Neuronal stem cell (in vitro differentiated cells): ENCODE measurements at places on chromosomes 12 and 14.

DNA sequence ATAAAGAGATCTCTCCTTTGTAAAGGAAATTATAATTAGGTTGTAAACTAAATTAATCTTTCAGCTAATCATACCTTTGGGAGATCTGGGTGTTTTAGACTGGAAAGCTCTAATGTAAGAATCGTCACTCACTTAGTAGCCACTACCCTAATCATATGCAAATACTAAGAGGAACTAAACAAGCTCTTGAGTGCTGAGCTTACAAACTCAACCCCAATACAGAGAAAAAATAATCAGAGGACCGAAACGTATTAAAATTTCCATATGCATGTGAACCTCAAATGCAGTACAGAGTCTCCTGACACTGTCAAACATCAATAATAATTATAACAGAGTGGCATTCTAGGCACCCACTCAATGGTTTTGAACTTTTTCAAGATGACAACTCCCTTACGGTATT lies 235.3 kb upstream of the FOXN3 start:
- DNase-seq = no peak

DNA sequence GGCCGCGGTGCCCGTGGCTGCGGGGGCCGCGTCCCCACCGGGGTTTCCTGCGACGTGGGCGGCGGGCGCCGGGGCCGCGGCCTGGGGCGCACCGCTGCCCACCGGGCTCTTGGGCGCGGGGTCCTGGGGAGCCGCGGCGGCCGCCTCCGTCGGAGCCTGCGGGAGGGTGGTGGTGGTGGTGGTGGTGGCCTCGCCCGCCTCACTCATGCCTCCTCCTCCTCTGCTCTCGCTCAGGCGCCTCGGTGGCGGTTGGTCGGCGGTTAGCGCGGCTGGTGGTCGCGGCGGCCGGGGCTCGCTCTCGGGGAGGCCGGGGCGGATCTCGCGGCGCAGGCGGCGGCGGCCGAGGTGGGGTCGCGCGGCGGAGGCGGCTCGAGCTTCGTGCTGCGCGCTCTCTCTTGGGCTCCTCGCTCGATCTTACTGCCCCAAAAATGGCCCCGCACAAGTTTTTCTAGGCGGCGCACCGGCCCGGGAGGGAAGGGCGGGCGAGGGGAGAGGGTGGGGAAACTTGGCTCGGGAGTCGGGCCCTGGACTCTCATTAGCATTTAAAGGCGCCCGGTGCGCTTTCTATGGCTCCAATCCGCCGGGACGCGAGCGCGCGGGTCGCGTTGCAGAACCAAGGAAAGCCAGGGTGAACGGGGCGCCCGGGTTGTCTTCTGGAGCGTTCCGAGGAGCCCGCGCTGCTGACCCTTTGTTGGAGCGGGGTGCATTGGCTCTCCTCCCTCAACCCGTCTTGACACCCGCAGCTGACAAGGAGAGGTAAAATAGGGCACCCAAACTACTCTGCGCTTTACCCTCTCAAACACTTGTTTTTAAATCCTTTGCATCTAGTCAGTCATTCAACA lies at the start of gene YBX3:
YBX3 (minus strand) TSS at position 419 of the 842 bp plus-strand sequence; CDS start at position 207, 212 bp downstream.
- peak; percentile 76 for DNase-seq

GRCh38 chr14:53461858-53462257 lies 308.7 kb upstream of the DDHD1 start:
- DNase-seq = no peak

- DNase-seq = no peak
Measured at GRCh38 chr12:67419810-67420209, 150.7 kb downstream of the CAND1 start.

DNA sequence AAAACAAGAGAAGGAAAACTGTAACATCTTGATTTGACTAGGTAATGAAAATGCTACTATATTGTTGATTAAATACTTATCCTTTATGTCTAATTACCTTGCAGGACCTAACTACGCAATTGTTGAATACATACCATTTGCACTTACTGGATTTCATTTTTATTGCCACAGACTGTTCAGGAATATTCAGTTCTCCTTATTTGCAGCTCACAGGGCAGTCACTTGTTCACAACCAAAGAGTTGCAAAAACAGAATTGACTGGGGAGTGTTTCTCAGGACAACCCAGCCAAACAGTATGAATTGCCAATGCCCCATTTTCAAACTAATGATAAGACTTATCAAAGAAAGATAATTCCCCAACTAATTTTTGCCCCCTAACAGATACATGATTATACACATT lies 49.4 kb downstream of the CIT start:
- no peak for DNase-seq

GRCh38 chr12:45969084-45969483 lies 21.3 kb downstream of the SCAF11 start:
- DNase-seq = no peak

DNA sequence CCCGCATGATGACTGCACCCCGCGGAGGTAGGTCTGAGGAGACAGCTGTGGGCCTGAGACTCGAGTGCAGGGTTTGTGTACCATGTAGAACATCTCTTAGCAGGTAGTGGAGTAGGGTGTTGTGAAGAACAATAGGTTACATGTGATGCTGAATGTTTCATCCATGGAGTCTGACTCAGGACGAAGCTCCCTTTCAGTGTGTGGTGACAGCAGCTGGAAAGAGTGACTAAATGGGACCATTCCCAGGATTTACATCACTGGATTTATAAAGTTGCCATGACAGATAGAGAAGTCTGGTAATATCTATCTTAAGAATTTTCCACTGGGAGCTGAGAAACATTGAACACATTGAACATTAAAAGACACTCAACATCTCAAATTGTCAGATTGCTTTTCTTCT lies 259.6 kb upstream of the RGS6 start:
- DNase-seq = no peak

GRCh38 chr12:130013771-130014484 lies 110.1 kb upstream of the TMEM132D start:
- peak; percentile 59 for DNase-seq

DNA sequence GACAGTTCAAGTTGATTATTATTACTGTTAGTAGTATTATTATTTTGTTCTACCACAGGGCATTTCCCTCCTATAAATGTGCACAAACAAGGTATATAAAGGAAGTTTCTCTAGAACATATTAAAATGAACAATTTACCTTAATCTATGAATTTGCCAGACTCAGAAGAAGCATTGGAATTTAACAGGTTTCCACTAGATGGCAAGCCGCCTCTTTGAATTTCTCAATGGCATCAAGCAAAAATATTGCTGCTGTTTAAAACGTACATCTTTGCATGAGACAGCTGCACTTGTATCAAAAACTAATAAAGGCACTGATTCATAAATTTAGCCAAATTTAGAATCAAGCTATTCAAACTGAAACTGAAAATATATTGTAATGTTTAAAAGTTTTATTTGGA lies 34.6 kb upstream of the MIS18BP1 start:
- no peak for DNase-seq

DNA sequence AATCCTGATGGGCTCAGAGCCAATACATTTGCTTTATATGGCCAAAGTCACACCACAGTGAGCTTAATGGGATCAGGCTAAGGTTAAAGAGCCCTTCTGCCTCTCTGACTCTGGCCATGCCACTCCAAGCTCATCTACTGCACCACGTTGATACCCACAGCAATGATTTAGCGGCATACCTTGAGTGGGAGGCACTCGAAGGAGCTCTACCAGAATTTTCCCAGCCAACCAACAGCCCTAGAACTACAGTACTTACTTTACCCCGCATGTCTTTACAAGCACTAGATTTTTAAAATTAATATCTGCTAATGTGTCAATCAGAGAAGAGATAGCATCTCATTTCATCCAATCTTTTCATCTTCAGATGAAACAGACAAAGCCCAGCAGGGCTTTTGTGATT lies 300.5 kb downstream of the GRIN2B start:
- no peak for DNase-seq

DNA sequence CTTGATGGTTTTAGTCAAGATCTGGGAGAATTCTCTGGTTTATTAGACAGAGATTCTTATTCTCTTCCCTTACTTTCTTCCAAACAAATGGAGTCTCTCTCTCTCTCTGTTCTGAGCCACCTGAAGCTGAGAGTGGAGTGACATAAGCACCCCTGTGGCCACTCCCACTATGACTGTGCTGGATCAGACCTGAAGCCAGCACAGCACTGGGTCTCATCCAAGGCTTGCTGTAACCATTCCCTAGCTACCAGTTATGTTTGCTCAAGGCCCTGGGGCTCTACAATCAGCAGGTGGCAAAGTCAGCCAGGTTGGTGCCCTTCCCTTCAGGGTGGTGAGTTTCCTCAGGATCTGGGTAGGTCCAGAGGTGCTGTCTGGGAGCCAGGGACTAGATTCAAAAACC lies 568.5 kb downstream of the AACS start:
- no peak for DNase-seq

- DNase-seq = no peak
Measured at GRCh38 chr14:67576216-67576955, 23.7 kb downstream of the PIGH start.

- DNase-seq = no peak
Measured at GRCh38 chr12:14612898-14613445, 45.3 kb upstream of the PLBD1 start.

DNA sequence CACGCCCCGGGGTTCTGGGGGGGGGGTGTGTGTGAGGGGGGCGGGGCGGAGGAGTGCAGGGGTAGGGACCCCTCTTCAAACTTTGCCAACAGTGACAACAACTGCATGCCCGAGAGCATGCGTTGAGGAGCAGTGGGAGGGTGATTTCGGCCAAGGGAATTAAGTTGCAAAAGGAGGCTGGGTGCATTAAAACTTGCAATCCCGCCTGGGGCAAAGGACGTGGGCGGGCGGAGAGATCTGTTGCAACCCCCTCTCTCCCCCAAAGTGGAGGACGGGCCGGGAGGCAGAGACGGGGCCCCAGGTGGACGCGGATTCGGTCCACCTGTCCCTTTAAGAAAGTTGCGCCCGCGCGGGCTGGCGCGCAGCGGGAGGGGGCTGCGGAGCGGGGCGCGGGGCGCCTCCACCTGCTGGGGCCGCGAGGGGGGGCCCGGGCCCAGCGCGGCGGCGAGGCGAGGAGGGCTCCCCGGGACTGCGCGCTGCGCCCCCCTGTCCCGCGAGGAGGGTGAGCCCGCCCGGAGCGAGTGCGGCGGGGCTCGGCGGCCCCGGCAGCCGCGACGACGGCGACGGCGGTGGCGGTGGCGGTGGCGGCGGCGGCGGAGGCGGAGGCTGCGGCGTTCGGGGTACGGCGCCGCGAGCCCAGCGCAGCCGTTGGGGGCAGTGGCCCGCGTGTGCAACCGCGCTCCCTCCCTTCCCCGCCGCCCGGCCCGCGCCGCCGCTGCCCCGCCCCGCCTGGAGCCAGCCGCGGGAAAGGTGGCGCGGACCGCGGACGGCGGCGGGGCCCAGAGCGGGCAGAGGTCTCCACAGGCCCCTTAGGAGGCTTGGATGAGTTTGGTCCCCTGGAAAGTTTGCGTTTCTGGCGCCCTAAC lies 530 bp upstream of the FOXN4 start:
- no peak for DNase-seq

DNA sequence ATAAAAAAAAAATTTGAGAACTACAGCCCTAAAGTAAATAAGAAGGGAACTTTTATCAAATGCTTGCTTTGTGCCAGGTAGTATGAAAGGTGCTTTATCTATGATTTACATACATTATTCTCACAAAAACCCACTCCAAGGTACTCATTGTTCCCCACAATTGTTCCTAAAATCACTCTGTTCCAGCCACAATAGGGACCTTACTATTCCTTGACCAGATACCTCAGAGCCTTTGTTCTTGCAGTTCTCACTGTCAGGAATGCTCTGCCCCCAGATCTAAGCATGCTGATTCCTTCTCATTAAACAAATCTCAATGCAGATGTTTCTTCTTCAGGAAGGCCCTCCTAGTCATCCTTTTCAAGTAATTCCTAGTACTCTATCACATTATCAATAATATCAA lies 60.2 kb downstream of the PPP1R12A start:
- peak; percentile 6 for DNase-seq

DNA sequence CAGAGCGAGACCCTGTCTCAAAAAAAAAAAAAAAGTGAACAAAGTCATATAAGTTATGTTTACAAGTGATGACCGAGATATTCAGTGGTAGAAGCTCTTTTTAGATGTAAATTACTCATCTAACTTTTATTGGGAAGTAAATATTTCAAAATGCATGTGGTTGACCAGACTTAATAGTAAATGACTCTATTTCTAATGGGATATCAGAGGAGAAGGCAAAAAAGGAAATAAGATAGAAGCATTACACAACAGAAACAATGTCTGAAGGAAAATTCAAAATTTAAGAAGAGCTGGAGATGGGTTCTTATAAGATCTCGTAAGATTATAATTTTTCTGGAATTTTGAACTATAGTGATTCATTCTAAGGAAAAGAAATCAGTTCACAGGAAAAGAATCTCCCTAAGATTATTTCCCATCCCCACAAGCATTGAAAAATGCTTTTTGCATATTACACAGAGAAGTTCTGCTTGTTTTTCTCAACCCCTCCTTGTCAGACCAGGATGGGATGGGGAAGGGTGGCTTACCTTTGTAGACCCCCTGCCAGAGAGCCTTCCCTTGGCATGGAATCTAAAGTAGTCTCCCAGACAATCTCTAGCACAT lies 63.1 kb upstream of the STK38L start:
- DNase-seq = no peak

DNA sequence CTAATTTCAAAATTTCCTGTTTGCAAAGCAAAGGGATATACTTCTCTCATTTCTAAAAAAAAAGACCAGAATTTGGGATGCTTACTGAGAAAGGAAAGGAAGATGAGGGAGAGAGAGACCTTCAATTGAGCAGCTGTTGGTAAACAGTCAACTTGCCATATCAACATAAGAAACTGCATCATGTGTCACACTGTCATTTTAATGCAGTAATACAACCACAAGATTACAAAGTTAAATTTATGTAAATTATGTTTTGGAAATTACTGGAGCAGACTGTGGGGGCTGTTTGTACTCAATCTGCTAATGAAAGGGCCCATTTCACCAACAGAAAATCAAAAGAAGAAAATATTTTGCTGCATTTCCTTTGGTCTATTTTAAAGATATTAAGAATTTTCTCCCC lies 370.4 kb upstream of the TMPO start:
- no peak for DNase-seq

DNA sequence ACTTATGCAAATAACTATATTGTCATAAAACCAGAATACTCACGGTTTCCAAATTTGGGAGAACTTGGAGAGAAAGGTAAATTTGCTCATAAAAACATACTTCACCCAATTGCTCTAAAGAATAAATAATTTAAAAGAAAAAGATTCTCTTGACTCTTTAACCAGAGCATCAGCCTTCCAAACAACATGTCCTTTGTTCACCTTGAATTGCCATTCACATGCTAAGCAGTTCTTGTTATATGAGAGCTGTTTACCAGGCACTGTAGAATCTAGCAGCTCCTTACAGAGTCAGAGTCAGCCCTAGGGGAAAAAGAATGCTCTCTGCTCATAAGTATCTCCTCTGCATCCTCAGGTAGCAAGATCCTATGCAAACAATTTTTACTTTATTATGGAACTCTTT lies 10.2 kb downstream of the SLCO1A2 start:
- DNase-seq = peak; percentile 6
